ENCODE measurements at places on chromosomes 2 and 18.

DNA sequence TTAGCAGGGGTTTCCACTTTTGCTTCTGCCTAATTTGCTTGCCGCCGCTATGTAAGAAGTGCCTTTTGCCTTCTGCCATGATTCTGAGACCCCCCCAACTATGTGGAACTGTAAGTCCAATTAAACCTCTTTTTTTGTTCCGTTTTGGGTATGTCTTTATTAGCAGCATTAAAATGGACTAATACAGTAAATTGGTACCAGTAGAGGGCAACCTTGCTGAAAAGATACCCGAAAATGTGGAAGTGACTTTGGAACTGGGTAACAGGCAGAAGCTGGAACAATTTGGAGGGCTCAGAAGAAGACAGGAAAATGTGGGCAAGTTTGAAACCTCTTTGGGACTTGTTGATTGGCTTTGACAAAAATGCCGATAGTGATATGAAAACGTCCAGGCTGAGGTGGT is 216.1 kb upstream of the FSIP2 start:
- DNase-seq: no peak

DNA sequence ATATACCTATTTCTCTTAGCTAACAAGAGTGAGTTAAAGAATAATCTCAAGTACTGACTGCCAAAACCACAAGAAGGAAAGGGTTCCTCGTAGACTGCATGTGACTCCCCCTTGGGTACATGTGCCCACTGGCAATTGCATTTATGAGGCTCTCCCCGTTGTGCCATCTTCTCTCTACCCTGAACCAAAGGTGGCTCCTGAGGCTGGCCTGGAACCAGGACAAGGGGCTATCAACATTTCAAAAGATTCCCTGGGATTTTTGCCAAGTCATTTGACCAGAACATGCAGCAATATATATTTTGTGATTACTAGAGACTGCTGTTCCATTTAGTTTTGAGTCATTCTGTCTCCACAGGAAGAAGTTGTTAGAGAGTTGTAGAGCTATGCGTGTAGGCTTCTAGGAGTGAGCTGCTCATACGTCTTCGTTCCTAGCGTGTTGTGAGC is 45.8 kb downstream of the LAMA3 start:
- no peak for DNase-seq

- no peak for DNase-seq
These were observed 64.9 kb downstream of the EVA1A start for GRCh38 chr2:75495862-75496261.

DNA sequence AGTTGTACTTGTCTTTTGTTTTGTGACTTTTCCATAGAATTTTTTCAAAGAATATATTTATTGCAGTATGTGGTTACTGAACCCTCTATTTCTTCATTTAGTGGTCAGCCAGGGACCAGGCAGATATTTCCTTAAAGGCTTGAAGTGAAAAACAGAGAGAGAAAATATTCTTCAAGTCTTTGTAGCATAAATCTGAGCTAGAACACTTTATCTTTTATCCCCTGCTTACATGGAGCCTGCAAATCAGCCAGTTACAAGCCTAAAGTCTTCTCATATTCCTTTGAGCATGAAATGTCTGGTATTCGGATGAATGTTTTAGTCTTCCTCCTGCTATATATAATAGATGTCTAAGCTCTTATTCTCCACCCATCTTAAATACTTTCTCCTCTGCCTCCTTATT is 1557.5 kb upstream of the ACVR2A start:
- no peak for DNase-seq

DNA sequence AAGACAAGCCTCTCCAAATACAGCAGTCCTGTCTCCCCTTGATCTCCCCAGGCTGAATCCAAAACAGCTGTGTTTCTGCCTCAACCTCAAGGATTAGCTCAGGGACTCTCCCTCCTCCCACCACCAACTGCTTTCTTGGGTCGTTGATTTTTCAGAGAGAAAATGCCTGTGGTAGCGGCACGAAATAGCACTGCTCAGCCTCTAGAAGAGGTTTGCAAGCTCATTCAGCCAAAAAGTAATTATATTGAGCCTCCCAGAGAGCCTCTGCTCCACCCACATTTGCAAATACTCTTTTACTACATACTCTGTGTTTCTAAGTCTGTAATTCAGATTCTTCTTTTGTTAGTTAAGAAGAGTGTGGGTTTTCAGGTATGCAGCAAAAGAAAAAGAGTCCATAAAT is 396.4 kb upstream of the TNP1 start:
- no peak for DNase-seq

DNA sequence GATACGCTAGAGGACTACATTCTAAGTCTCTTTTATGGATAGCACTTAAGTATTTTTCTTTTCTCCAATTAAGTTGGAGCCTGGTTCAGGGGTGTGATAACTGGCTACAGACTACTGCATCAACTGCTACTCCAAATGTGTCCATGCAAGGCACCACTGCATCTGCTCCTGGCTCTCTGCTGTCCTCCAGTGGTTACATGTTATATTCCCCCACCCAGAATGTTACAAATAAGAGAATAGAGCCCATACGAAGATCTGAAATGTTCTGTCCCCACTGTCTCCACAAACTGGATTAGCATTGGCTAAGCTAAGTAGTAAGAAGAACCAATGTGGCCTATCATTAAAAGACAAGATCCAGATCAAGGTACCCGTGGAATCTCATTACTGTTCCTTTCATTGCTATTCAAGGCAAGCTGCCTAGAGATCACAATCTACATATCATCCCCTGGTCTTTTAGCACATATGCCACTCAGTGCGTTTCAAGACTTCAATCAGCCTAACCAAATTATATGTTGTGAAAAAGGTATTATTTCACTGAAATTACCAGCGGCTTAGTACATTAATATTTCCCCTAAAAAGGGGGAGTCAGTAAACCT is 308.3 kb upstream of the SLC8A1 start:
- DNase-seq: no peak

DNA sequence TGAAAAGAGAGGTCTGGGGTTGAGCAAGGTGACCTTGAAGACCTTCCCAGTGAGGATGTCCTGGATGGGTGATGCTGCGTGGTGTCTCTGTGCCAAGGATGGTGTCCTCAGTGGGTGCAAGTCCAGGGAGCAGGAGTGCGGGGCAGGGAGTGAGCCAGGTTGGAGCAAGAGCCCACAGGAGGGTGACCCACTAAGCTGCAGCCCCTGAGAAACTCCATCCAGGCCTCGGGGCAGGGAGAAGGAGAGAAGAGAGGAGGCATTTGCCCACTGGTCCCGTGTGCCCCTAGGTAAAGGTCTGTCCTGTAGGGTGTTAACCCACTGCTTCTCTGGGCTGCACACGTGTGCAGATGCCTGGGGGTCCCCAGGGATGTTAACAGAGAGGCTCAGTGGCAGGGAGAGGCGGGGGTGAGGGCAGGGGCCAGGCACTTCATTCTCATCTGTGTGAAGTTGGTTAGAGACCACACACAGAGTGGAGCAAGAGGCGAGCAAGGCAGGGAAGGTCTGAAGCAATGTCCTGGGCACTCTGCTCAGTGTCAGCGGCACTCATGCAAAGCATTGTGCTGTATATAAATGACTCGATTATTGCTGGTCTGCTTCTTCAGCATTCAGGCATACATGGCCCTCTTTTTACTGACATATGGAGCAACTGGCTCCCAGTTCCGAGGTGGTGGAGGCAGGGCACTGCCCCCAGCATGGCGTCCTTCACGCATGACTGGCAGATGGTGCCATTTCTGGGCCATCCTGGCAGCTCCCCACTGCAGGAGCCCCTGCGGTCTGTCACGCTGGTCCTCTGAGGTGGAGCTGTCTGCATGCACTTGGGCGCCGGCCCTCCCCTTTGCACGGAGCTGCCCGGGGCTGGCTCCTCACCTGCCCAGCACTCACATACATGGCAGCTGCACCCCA is 117.2 kb upstream of the HS6ST1 start:
- DNase-seq: peak; percentile 54

- DNase-seq: no peak
These were observed 54.4 kb downstream of the RAB31 start for GRCh38 chr18:9762526-9762925.

GRCh38 chr2:157032017-157032416 is 225.5 kb upstream of the GALNT5 start:
- DNase-seq: no peak

GRCh38 chr2:237154884-237155851 is 69.5 kb downstream of the COPS8 start:
- no peak for DNase-seq

GRCh38 chr18:76494231-76495005 is 624 bp downstream of the ZNF516 start:
- no peak for DNase-seq

- no peak for DNase-seq
These were observed 22.4 kb downstream of the TEX51 start for GRCh38 chr2:126921066-126921465.

GRCh38 chr2:109174214-109174613 is 45.2 kb downstream of the SH3RF3 start:
- DNase-seq: no peak

- no peak for DNase-seq
These were observed 84.8 kb upstream of the ITGA6 start for GRCh38 chr2:172342611-172343010.

GRCh38 chr18:62697636-62698035 is 17.7 kb upstream of the PHLPP1 start:
- no peak for DNase-seq

- no peak for DNase-seq
These were observed 26.6 kb upstream of the DLX1 start for GRCh38 chr2:172058660-172059059.

DNA sequence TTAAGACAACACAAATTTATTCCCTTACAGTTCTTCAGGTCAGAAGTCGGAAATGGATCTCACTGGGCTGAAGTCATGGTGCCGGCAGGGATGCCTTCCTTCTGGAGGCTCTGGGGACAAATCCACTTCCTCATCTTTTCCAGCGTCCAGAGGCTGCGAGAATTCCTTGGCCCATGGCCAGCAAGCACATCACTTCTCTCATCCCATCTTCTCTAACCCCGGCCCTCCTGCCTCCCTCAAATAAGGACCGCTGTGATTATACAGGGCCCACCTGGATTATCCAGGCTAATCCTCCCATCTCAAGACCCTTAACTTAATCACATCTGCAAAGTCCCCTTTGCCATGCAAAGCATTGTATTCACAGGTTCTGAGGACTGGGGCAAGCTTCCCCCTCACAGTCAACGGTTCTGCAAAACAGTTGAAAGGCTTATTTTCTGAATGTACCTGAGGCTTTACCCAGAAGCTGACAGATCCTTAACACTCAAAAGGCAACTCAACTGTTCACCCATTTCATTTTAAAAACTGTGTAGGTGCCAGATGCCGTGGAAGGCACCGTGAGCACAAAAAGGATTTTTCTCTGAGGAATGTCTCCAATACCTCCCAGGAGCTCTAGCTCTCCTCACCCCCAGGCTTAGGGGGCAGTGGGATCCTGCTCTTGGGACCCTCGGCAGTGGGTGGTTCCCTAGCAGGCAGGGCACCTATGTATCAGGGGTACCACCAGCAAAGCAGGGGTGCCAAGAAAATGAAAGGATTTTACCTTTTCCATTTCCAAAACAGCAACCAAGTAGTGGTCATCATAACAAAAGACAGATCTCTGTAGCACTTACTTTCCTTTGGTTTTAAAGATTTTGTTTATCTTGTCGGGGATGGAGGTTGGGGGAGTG is 84.0 kb downstream of the KCTD1 start:
- DNase-seq: no peak

DNA sequence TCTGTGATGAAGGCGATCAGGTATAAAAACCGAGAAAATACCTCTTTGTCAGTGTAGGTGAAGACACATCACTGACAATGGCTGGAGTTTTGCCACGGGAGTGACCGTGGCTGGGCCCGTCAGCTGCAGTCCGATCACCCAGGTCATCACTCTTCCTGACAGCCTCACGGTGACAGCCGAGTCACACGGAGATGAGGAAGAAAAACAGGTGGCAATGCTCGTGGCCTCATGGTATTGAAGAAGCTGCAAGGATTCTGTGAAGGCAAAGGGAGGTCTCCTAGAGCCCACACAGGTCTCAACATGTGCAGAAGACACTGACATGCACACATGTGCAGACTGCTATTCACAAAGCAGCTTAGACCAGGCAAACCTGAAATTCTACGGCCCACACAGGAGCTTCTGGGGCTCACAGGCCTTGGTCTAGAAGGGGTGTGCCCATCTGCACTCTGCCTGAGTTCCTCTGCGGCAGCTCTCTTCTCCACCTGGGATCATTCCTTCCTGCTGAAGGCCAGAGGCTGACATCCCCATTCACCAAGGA is 7.4 kb downstream of the COPS9 start:
- peak; percentile 42 for DNase-seq

DNA sequence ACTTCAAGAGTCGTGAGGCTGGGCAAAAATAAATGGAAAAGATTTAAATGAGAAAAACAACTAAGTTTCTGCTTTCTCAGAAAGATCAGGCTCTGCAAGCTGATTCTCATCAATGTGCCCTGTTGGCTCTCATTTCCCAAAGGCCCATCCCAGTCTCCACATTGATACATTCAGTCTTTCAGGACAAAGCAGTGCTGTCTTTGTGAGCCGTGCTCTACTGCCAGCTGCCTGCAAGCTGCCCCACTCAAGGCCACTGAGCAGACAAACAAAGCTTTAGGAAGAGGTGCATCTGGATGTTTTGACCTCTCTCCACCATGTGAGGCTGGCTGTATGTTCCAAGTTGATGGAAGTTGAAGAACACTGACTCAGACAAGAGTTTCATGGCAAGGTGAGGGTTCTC is 48.8 kb downstream of the FSHR start:
- DNase-seq: no peak

- no peak for DNase-seq
These were observed 905.1 kb downstream of the NRXN1 start for GRCh38 chr2:50126845-50127244.

DNA sequence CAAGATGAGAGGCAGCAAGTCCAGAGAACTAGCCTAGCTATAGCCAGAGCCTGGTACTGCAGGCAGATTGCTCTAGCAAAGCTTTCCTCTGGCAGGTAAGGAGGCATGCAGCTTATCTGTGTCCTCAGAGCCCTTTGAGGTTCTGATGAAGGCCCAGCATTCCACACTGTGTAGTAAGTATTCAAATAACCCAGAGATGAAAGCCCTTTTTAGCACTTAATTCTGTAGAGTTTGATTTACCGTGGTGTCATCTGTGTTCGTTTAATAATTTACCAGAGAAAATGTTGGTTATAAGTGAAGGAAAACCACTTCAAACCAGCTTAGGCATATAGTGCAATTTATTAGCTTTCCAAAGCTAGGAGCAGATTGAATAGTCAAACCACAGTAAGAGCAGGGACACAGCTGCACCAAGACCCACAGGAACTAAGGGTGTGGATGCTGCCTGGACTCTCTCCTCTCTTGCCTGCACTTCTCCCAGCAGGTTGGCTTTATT is 226.6 kb downstream of the BABAM2 start:
- no peak for DNase-seq

DNA sequence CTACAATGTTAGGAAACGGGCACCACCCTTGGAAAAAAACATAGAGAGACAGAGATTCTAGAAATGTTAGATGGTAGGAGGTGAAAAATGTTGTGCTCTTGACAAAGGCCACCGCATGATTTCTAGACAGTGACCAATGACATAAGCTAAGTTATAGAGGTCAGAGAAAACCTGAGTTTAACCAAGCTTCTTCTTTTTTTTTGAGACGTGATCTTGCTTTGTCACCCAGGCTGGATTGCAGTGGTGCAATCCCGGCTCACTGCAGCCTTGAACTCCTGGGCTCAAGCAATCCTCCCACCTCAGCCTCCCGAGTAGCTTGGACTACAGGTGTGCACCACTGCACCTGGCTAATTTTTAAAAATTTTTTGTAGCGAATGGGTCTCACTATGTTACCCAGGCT is 13.0 kb downstream of the FER1L5 start:
- DNase-seq: no peak
